ENCODE measurements at places on chromosomes 1 and 21.

- no peak for DNase-seq
Measured at GRCh38 chr21:26847921-26848320, 2.7 kb upstream of the ADAMTS1 start.

DNA sequence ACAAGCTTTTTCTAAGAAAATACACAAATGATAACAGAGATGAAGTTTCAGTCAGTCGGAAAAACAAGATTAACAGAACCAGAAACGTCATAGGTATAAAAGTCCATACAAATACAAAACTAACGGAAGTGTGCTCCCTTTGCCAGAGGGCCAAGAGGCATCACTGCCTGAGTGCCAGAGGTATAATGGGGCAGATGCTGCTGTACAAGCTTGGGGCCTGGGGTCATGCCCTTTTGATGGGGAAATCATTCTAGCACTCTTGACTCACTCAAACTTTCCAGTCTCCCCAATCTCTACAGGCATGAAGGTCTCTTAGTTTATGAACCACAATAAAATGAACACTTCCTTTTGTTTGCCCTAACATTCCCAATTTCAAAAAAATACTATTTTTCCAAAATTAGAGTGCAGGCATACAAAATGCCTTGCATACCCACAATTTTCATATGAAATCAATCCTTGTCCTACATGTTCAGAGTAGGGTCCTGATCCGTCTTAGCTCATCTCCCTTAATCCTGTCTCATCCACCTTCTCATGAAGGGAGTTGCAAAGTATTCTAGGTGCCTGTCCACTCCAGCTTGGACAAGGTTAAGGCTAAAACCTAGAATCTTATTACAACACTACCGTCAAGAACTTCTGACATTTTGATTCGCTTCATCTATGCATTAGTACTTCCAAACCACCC lies 1.5 kb downstream of the RPL22 start:
- no peak for DNase-seq

GRCh38 chr1:170303034-170303433 lies 157.3 kb downstream of the NTMT2 start:
- no peak for DNase-seq

DNA sequence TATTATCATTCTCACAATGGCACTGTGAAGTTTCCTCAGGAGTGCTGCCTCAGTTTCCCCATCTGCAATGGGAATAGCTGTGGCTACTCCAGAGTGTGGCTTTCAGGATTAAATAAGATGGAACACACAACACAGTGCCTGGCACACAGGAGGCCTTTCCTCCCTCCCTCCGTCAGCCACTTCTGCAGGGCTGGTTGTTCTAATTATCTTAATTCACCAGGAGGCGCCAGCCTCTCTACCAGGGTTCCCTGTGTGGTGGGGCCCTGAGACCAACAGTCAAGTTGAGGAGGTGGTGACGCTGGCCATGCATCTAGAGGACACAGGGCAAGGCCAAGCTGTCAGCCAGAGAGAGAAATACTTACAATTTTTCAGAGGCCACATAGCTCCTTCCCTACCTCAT lies 6.3 kb upstream of the FOXO6 start:
- no peak for DNase-seq

GRCh38 chr1:170556917-170557316 lies 25.0 kb downstream of the GORAB start:
- DNase-seq: no peak

- DNase-seq: no peak
Measured at GRCh38 chr1:162185314-162186025, 116.0 kb downstream of the NOS1AP start.

DNA sequence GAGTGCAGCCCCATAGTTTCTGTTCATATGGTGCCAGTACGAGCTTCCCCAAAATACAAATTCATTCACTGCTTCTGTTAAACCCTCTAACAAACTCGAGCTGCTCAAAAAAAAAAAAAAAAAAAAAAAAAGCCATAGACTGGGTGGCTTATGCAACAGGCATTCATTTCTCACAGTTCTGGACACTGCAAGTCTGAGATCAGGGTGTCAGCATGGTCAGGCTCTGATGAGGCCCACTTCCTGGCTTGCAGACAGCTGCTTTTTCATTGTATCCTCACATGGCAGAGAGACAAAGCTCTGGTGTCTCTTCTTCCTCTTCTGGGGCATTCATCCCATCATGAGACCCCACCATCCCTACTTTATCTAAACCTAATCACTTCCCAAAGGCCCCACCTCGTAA lies 121.6 kb downstream of the PTBP2 start:
- DNase-seq: no peak

DNA sequence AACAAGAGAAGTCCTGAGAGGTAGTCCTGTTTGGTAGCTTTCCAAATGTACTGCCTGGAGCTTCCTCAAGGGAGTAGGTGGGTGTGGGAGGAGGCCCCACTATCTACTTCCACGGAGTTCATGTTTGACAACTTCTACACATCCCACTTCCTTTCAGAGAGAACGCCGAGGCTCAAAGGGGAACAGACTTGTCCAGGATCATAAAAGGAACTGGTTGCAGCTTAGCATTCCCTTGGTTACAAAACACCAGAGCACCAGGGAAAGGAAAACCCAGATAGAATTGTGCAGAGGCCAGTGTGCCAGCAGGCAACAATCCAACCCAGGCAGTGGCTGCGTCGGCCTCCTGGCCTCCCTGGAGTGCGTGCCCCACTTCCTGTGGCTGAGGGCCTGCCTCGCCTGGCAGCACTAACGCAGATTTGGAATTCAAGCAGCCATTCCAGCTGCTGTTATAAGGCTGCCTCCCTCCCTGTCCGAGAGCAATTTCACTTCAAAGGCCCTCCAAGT lies 4.2 kb upstream of the RAP1GAP start:
- DNase-seq: no peak

DNA sequence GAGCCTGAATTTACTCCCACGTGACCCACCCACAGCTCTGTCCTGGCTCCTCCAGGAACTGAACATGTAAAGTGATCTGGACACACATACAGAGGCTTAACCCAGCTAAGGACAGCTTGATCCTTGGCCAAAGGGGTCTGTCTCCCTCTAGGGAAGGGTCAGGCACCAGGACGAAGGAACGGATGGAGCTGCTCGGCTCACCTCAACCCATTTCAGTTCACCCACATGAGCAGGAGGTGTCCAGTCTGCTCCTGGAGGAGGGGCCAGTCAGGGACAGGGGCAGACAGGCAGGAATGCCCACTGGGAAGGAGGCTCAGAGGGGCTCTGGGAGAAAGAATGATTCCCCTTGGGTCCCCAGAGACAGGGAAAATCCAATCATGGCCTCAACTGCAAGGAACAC lies 567.2 kb downstream of the PTPRU start:
- DNase-seq: no peak

GRCh38 chr1:154994269-154994587 lies 842 bp downstream of the LENEP start:
- DNase-seq: no peak

DNA sequence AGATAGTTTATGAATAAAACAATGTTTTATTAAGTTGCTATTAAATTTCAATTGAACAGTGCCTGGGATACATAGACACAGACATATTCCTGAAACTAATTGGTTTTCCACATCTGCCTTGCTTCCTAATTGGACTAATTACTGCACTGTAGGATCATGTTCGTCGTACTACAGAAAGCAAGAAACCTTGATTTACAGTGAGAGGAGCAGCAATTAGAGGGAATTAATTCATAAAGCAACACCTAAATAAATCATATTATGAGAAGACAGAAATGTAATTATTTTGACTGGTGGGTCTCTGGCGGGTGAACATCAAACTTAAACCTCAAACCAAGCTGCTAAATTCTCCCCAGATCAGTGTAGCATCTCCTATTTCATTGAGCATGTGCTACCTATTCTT lies 124.6 kb upstream of the CAMK1G start:
- no peak for DNase-seq

GRCh38 chr1:7045897-7046296 lies 260.6 kb downstream of the CAMTA1 start:
- no peak for DNase-seq

- DNase-seq: no peak
Measured at GRCh38 chr1:36771240-36771639, 263.1 kb downstream of the GRIK3 start.

DNA sequence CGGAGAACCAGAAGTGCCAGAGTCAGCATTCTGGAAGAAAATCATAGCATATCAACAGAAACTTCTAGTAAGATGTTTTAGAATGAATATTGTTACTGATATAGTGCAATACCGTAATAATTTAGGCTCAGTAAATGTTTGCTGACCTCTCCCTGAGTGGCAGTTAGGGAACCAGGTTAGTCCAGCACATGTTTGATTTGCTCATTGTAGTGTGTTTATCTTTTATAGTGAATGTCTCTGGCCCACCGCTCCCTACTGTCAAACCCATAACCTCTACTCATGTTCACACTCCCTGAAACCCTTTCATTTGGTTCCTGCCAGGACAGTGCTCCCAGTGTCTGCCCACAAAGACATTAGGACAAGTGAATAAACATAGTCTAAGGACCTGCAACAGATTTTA lies 102.7 kb downstream of the ZP4 start:
- no peak for DNase-seq

- DNase-seq: no peak
Measured at GRCh38 chr1:196655071-196655470, 3.2 kb downstream of the CFH start.

GRCh38 chr1:167905182-167905581 lies 8.8 kb downstream of the ADCY10 start:
- no peak for DNase-seq

- no peak for DNase-seq
Measured at GRCh38 chr1:76543495-76543894, 323.8 kb upstream of the ST6GALNAC5 start.

DNA sequence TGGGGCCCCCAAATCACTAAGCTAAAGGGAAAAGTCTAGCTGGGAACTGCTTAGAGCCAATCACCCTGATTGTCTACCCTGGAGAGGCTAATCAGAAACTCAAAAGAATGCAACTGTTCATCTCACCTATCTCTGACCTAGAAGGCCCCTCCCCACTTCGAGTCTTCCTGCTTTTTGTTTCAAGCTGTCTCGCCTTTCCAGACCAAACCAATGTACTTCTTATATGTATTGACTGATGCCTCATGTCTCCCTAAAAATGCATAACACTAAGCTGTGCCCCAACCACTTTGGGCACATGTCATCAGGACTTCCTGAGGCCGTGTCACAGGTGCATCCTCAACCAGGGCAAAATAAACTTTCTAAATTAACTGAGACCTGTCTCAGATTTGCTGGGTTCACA lies 209.5 kb downstream of the APP start:
- DNase-seq: no peak

GRCh38 chr1:94156096-94156625 lies 35.2 kb upstream of the ABCA4 start:
- no peak for DNase-seq

GRCh38 chr1:22527122-22527521 lies 36.2 kb upstream of the EPHA8 start:
- DNase-seq: no peak

DNA sequence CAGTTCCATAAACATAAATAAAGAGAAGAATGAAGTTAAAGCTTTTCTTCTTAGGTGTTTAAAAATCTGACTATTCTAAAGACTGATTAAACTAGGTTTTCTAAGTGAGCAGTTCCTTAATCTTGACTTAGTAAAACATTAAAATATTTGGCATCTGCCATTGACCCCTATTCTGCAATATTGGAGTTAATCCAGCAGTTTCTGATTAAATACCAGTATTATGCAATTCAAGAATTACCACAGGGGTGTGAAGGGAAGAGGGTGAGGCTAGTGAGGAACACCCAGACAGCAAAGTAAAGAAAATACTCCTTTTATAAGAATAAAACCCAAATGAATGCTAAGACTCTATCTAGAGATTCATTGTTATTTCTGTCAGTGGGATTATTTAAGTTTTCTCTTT lies 40.9 kb downstream of the CLIC4 start:
- DNase-seq: no peak

DNA sequence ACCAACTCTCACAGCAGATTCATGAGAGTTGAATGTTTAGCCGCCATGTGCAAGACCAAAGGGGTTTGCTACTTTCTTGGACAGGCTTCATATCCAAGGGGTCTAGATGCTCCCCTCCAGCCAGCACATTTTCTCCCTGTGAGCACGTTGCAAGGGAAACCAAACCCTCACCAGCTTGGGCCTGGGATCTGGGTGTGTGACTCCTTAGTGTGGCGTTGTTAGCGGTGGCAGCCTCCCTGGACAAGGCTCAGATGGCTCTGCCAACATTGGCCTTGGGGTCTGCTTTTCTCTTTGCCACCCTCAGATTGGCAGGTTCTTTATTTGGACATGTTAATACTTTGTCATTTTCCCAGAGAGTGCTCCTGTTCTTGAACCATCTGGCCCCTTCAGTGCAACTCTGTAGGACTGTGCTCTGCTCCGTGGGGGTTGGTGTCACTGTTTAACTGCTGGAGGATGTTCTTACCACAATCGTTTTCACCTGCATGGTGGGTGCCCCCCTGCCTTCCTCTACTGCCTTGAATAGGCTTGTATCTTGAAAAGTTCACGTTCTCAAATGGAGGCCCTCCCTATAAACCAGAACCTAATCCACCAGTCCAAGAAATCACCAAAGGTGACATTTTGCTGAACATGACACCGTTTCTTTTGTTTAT lies 13.4 kb downstream of the ABCG1 start:
- no peak for DNase-seq

Measured in stimulated activated CD4-positive, alpha-beta T cell treated with anti-CD3 and anti-CD28 coated beads, Interleukin-1b, Interleukin-23, amount 100 ng/mL, for 4 hours (primary cell).